T-helper 1 cell (primary cell): ENCODE measurements at places on chromosomes 7 and 10.

DNA sequence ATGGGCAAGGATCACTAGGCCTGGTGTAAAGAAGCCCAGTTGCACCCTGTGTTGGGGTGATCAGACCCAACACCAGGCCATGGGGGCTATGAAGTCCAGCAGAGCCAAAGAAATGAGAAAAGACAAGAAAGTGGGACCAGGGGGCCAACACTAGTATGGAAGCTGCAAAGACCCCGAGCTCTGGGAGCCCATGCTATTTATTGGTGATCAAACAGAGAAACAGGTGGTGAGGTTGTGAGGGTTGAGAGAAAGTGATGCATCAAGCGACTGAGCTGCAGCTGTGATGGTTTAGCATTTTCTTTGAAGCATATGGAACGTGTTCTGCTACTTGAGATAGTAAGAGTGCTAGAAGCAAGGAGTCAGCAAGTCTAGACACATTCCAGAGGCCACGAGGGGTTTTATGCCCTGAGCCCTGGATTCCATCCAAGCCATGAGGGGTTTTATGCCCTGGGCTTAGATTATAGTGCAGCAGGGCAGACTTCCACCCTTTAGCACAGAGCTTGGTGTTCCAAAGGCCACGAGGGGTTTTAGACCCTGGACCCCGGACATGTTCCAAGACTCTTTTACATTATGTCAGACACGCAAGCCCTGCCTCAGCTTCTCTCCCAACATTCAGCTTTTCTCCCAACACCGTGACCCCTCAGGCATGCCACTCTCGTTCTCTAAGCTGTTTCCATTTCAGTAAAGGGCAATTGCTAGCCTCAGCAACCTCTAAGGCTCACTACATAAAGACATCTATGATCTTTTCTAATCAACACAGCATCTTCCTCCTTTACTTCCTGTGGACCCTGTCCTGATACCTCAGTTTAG lies 43.1 kb upstream of the GPAM start:
- no peak for DNase-seq

GRCh38 chr10:71964743-71965515 lies 734 bp downstream of the CHST3 start:
- no peak for DNase-seq

GRCh38 chr7:3294432-3295100 lies 6.5 kb upstream of the SDK1 start:
- no peak for DNase-seq

GRCh38 chr7:64654796-64655548 lies 11.0 kb upstream of the ZNF107 start:
- no peak for DNase-seq

DNA sequence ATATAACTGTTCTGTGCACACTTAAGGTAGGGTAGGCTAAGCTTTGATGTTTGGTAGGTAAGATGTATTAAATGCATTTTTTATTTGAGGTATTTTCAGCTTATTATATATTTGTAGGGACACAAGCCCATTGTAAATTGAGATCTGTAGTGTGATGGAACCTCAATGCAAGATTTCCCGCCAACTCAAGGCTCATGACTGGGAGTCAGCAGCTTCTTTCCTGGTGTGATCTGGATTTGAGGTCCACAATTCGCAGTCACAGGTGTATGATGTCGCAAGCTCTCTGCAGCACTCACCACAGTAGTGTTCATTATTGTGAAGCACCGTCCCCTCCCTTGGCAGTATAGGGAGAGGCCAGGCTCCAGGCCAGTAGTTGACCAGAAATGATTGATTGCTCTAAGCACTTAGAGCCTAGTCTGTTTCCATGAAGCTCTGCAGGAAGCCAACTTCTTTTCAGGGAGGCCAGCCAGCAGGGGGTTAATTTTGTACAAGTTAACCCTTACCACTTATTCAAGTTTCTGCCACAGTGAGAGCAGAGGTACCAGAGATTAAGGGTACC lies 54.9 kb downstream of the SEM1 start:
- DNase-seq, result no peak

GRCh38 chr10:53601260-53601875 lies 828.8 kb upstream of the MBL2 start:
- DNase-seq, result no peak

- DNase-seq, result no peak
Observed at GRCh38 chr10:13978533-13979115, 352.1 kb downstream of the FRMD4A start.

- no peak for DNase-seq
Observed at GRCh38 chr10:4809156-4809555, 16.9 kb upstream of the AKR1E2 start.

GRCh38 chr10:53005612-53006345 lies 233.2 kb upstream of the MBL2 start:
- no peak for DNase-seq

GRCh38 chr10:79380946-79381721 lies 33.9 kb downstream of the PPIF start:
- DNase-seq, result no peak

- no peak for DNase-seq
Observed at GRCh38 chr10:80530251-80530650, 7.5 kb upstream of the SH2D4B start.

DNA sequence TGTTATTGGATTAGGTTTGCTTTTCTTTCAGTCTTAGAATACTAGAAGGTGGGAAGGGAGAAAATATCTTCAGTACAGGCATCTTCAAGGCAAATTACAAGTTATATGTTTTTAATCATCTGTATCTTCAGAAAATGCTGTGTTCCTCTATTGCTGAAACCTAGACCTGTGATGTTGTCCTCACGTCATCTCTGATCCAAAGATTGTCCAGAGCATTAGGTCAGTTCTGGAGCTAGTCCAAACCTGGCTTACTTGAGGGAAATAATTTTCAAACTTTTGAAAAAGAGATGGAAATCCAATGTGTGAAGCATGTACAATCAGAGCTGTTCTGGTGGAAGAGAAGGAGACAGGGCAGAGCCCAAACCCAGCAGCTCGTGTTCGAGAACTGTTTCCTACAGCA lies 217.3 kb downstream of the ZEB1 start:
- no peak for DNase-seq

DNA sequence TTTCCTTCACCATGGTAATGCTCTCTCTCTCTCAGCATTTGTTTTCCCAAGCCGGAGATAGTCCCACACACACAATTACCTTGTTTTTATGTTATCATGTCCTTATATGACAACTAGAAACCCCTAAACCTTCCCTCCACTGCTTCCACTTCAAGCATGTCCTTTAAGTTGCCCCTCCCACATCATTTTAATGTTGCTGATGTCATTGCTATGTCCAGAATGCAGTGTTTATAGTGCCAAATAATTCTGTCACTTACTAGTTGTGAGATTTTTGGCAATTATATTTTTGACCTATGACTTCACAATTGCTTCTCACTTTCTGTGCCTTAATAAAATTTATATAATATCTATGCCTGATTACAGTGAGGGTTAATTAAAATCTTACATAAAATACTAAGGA lies 645.9 kb downstream of the XPNPEP1 start:
- DNase-seq, result no peak

DNA sequence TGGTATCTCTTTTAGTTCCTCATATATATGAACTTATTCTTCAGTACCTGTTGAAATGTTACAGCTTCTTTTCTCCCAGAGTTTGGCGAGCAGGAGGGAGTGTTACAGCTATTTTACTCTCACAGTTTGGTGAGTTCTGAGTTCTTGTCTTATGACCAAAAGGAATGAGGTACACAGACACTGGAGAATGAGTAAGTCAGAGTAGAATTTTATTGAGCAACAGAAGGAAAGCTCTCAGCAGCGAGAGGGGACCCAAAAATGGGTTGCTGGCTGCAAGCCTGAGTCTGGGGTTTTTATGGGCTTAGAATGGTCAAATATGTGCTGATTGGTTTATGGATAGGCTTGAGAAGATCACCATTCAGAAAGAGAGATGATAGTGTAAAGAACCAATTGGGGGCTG lies 175.2 kb downstream of the CDK14 start:
- no peak for DNase-seq

GRCh38 chr10:86283466-86284287 lies 82.9 kb downstream of the GRID1 start:
- no peak for DNase-seq

GRCh38 chr7:40447345-40447744 lies 312.5 kb downstream of the SUGCT start:
- DNase-seq, result no peak

DNA sequence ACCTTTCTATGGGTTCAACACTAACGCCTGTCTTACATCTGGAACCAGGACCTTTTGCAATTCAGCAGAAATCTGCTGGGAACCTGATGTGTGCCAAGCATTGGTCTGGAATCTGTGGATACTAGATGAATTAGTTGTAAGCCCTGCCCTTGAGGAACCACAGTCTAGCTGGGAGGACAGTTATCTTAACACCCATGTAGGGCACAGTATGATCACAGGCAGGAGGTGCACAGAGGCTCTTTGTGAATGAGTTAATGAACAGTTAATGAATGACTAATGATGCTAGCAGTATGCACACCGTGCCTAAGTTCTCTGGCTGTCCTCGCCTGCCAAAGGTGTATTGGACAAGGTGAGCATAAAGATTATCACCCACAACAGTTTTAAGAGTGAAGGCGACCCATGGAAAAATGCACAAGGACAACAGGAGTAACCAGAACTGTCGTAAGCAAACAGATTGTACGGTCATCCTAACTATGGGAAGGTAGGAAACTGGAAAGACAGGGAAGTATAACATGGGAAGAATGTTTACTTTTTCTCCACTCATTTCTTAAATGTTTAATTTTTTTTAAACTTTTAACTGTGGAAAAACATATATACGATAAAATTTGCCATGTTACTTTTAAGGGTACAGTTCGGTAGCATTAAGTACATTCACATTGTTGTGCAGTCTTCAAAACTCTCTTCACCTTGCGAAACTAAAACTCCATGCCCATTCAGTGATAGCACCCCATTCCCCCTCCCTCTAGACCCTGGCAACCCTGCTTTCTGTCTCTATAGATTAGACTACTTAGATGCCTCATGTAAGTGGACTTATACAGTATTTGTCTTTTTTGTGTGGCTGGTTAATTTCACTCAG lies 139.9 kb downstream of the CXCL12 start:
- DNase-seq, result no peak

DNA sequence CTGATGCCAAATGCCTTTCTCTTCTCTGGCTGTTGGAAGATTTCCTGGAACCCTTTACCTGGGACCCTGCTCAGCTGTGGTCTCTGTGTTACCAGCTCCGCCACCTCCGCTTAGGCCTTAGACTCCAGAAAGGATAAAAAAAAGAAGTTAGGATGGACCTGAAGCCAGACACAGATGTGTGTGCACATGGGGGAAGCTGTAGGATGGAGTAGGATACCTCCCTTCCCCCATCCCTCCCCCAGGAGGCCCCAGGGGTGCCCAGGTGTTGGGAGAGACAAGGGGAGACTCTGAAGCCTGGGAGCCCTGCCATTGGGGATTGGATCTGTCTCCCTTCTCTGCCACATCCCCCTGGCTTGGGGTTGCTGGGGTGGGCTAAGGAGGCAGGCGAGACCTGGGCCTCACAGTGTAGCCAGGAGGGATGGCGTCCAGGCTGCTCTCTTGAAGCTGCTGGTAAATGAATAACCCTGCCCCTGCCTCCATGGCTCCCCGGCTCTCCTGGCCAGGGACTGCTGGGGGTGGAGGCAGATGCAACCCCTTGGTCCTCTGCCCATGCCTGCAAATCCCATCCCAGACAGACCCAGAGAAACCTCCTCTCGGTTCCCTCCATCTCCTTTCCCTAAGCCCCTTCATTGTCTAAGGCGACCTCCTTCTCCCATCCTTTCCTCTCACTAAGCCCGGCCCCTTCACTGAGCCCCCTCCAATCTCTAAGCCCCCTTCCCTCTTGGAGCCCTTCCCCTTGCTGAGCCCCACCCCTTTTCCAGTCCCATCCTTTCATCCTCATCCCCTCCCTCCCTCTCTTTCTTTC lies 8.0 kb downstream of the CLDN3 start:
- no peak for DNase-seq

- DNase-seq, result no peak
Observed at GRCh38 chr7:18570441-18570840, 74.9 kb downstream of the HDAC9 start.

DNA sequence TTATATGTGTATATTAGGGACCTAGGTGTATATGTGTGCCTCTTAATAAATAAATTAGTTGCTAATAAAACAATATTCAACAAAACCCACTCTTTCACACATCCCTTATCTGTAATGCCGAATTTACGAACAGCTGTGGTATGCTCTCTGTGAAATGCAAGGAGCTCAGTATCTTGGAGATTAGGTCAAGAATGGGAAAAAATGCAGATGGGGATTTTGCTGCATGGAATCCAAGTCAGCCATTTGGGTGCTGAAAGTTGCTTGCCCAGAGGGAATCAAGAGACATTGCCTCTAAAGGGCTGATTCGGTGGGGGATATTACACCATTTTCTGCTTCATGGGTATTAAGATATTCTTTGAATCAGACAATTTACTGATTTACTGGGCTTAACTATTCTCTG lies 93.5 kb downstream of the CREB5 start:
- DNase-seq, result no peak

- DNase-seq, result no peak
Observed at GRCh38 chr10:484925-485661, 204.4 kb downstream of the DIP2C start.

DNA sequence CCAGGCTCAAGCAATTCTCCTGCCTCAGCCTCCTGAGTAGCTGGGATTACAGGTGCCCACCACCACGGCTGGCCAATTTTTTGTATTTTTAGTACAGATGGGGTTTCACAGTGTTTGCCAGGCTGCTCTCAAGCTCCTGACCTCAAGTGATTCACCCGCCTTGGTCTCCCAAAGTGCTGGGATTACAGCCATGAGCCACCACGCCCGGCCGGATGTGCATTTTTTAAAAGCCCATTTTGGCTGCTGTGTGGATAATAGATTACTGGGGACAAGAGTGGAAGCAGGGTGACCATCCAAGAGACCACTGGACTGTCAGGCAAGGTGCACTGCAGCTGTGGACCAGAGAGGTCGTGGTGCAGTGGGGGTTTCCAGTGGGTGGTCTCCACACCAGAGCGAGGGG lies 21.4 kb downstream of the HKDC1 start:
- no peak for DNase-seq

DNA sequence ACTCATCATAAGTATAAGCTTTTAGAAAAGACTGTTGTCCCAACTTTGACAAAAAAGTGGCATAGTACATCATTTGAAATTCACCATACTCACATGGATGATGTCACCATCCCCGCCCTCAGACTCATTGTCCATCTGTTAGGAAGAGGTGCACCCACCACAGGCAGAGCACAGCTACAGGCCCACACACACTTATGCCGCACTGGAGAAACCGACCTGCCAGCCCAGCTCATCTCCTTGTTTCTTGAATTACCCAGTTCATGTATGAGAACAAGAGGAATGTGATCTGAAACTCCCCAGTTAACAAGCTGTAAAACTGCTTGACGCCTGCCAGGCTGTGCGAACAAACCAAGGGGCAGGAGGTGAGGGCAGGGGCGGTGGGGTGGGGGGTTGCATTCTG lies 312.0 kb downstream of the DPP6 start:
- DNase-seq, result no peak
